ENCODE measurements at places on chromosomes 16 and 17.
A peak's percentile ranks its signal among the peaks of the same experiment; 100 is the strongest.

- no peak for DNase-seq
Measured at GRCh38 chr16:53430363-53430762, 3.9 kb upstream of the RBL2 start.

- DNase-seq, result no peak
Measured at GRCh38 chr16:6977291-6977690, 355.4 kb upstream of the RBFOX1 start.

- DNase-seq, result no peak
Measured at GRCh38 chr16:56606476-56607108, 1.8 kb upstream of the MT2A start.

DNA sequence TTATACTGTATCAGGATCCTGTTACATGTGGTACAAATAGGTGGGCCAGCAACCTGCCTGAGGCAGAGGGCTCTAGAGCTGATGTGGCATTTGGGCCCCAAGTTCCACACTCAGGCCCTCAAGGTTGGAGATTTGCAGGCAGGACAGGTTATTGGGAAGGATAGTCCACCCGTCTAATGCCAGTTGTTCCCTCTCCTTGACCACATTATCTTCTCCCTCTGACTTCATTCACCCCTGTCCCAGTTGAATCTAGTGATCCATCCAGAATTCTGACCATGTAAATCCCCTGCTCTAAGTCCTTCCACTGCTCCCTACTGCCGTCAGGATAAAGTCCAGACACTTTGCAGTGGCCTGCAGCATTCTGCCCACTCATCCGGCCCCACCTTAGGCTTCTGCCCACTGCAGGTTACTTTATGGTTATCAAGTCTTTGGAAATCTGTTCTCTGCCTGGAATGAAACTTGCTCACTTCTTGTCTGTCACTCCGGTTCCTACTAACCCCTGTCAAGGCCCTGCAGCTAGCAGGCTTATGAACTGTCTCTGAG is 1.9 kb upstream of the NFATC3 start:
- DNase-seq, result no peak

DNA sequence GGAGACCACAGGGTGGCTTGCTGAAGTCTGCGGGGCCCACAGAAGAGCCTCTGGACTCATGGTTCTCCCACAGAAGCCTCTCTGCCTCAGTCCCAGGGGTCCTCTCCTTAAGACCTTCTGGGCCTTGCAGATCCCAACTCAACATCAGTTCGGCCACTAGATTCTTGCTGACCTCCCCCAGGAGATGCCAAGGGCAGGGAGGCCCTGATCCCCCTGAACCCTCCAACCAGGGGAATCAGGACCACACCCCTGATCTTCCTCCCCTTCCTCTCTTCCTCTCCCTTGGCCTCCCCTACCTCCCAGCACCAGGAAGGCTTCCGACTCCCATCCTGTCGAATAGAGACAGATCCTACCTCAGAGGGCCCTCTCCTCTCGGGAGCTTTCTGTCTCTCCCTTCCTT is 53.4 kb downstream of the NOS2 start:
- DNase-seq, result no peak

DNA sequence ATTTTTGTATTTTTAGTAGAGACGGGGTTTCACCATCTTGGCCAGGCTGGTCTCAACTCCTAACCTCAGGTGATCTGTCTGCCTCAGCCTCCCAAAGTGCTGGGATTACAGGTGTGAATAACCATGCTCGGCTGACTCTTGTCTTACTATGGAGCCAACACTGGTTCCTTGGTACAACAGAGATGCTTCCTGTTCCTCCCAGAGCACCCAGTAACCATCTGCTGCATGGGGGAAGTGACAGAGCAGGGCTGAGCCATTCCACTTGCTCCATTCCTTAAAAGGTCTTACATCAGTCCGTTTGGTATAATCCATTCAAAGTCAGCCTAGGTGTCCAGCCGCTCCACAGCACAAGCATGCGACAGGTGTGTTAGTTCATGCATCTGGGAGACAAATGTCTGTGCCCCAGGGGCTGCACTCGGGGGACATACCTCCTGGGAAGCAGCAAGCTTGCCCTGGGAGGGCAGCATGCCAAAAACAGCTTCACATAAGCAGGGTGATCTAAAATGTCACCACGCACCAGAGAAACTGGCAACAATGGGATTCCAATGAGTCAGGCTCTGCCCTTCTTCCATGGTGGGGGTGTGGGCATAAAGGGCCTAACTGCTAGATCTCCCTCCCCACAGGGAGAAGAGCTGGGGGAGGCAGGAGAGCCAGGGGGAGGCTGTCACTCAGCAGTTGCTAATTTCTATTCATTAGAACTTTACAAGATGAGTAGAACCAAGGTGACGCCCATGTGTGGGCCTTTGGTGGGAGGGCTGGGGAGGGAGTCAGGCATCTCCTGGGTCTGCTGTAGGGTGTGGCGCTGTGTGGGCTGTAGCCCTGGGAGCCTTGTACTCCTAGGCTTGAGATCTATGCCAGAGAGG is 35.5 kb downstream of the PIPOX start:
- no peak for DNase-seq

DNA sequence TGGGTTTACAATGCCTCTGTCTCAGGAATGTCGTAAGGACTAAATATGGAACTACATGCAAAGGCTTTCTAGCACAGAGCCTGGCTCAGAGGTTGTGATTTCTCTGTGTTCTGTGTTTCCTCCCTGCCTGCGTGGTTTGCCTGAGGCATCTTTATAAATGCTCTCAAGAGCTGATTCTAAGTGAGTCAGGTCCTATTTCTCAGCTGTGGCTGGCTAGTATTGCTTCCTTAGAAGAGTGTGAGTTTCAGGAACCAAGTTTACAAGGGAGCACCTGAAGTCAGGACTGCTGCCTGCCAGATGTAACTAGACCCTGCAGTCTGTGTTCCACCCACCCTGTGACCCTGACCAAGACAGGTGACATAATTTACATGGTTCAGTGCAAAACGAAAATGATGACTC is 8.0 kb upstream of the CCL1 start:
- no peak for DNase-seq

DNA sequence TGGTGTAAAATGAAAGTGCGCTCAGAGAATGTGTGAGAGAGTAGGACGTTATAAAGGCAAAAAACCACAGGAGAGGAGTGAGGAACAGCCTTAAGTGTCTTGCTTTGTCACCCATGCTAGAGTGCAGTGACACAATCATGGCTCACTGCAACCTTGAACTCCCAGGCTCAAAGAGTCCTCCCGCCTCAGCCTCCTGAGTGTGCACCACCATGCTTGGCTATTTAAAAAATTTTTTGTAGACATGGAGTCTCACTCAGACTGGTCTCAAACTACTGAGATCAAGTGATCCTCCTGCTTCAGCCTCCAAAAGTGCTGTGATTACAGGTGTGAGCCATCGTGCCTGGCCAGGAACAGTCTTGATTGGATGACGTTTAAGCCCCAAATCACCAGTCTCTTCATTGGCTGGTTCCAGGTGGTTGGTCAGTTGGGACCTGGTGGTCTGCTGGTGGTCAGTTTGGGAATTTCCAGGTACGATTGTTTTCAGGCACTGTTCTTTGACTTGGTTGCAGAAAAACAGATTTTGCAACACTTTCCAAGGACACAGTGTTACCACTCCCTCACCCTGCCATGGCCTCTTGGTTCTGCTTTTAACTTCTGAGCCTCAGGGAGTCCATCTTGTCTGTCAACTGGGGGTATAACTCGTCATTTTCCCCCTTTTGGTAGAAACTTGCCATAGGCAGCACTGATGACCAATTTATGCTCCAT is 21.2 kb downstream of the DHODH start:
- no peak for DNase-seq

DNA sequence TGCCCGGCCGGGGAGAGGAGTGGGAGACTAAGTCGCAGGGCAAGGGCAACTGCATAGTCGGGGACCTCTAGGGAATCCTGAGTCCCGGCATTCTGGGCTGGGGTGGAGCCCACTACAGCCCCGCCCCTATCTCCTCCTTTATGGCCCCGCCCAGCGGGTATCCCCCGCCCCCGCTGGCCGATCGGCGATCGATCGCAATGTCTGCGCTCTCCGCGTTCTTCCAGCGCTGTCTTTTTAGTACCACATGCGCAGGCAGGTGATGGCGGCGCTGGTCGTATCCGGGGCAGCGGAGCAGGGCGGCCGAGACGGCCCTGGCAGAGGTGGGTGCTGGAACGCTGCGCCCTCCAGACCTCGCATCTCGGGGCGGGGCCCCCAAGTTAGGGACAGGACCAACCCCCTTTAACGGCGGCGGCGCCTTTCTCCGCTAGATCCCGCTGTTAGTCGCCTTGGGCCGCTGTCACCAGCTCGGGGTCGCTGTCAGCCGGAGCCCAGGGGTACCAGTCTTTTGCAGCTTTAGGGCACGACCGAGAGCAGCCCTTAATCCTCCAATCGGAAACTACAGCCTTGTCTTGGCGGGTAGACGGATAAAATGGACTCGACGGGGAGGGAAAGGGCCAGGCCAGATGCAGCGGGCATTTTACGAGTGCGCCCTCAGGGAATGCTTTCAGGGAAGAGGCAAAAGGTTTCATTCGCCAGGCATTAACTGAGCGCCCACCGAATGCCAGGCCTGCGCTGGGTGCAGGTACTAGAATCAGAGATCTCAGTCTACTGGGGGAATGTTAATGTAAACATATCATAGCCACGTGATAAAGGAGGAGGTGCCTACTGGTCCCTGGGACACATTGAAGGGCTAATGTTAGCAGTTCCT is at the start of gene DPH1:
DPH1 (plus strand) TSS at position 243 of the 868 bp plus-strand sequence; CDS start at position 260, 17 bp downstream.
- peak; percentile 87 for DNase-seq

DNA sequence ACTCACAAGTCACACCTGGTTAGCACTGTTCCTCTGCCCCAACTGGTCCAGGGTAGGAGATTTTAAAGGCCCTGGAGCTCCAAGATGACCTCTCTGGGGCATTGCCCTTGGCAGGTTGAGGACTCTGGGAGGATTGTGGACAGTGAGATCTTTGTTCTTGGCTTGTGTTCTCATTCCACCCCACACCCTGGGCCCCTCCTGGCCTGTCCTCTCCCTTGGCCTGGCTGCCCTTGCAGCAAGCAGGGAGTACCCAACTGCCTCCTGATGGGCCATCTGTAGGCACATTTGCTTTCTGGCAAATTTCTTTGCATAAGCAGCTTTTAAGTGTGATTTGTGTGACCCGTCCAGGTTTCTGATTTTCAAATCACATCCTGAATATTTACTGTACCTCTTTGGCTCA is 239.6 kb downstream of the UTP18 start:
- DNase-seq, result no peak

DNA sequence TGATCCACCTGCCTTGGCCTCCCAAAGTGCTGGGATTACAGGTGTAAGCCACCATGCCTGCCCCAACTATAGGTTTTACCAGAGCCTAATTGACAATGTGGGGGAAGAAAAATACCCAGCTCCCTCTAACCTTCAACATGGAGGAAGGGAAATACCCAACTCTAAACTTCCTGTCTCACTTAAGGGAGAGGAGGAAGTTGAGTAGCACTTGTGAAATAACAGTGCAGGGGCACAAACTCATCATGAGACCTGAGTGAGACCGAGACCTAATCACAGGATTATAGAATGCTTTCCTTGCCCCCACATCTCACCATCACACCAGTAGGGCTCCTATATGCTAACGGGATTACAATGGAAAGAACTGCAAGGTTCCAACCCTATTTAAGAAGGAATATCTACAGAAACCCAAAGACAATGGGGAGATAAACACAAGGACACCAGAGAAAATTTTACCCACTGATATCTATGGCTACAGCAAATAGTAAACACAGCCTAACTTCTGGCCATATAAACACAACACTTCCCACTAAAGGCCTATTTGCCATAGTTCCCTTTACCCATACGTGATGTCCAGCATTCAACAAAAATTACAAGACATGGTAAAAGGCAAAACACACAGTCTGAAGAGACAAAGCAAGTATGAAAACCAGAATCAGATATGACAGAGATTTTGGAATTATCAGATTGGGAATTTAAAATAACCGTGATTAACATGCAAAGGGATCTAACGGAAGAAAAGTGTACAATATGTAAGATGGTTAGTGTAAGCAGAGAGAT is 26.9 kb downstream of the OR3A1 start:
- no peak for DNase-seq

DNA sequence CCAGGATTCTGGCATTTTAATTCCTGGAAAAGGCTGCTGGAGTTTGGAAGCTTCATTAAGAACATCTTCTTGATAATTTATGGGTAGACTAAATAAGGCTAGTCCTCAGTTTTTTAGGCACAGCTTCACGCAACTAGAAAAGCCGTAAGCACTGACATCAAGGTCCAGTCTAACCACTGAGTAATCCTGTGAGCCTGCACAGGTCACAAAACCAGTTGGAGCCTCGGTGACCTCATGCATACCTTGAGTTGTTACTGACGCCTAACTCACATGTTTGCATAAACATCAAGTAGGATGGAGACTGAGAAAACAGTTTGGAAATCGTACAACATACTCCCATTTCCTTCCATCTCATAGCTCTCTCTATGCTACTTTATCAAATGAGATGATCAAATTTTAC is 63.8 kb upstream of the RCVRN start:
- DNase-seq, result no peak

DNA sequence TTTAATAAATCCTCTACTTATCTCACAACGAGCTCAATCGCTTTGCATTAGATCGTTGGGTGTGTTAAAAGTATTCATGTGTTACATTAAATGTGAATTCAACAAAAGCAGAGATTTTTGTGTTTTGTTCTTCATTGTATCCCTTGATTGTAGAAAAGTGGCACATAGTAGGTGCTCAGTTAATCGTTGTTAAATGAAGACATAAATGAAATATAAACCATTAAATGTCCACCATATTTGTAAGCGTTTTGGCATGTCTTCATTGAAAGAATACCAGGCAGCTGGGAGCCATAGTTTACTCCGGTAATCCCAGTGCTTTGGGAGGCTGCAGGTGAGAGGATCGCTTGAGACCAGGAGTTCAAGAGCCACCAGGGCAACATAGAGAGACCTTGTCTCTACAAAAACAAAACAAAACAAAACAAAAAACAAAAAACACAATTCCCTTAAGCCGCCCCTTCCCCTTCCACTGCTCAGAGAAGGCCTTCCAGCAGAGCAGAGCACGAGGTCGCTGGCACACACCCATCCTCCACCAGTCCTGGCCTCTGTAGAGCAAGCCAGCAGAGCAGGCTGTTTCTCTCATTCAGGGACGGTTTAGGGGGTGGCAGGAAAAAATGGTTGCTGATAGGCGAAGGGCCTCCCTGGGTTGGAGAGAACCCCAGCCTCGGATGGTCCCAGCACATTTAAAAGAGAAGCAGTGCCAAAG is 673 bp upstream of the CHD9 start:
- DNase-seq, result peak; percentile 52

GRCh38 chr16:78290872-78291591 is 191.6 kb downstream of the WWOX start:
- no peak for DNase-seq

DNA sequence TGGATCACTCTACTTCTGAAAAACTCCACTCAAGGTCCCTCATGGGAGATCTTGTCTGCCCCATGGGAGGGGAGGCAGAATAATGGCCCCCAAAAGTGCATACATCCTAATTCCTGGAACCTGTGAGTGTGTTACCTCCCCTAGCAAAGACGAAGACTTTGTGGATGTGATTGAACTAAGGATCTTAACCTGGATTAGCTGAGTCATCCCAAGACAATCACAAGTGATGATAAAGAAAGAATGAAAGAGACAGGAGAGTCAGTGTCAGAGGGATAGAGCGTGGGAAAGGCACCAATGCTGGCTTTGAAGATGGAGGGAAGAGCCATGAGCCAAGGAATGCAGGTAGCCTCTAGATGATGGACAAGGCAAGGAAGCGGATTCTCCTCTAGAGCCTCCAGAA is 374.7 kb upstream of the DYNLRB2 start:
- no peak for DNase-seq

All from NAMALWA (cell line).